ENCODE measurements at places on chromosomes 3 and 15.

GRCh38 chr3:166902374-166902773, 477.7 kb downstream of the ZBBX start:
- DNase-seq = no peak

DNA sequence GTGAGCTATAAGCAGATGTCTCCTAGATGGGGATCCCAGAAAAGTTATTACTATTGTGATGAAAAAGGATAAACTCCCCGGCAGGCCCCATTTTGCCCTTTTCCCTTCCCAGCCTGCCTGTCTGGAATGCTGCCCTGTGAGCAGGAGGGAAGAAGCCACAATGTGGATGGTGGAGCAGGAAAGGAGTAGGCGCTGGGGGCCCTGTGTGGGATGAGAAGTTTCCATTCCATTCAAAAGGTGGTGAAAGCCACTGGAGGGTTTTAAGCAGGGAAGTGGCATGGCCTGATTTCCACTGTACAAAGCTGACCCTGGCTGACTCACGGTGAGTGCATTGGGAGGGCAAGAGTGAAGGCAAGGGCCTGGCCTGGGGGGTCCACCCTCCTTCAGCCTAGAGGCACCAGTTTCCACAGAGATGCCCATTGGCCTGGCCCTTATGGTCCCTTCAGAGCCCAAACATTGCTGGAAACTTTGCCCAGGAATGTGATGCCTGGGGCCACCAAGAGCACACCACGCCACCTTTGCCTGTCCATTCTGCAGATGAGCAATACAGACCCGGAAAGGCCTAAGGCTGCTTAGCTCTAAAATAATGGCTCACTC, 206.9 kb downstream of the RPLP1 start:
- no peak for DNase-seq

DNA sequence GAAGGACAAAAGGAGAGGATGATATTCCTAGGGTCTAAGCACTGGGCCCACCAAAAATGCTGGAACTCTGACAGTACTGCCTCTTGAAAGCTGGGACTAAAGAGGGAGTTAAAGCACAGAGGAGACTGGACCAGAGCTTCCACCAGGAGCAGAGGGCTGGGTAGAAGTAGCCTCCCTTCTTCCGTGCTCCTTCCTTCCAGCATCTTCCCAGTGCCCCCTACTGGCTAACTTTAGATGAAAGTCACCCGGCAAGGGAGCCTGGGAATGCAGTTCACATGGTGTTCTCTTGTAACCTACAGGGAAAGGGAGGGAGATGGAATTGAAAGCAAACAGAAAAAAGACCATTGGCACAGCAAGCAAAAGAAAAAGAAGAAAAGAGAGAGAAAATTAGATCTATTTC, 106.1 kb upstream of the COL8A1 start:
- DNase-seq = no peak

GRCh38 chr3:1969281-1969680, 129.4 kb upstream of the CNTN4 start:
- no peak for DNase-seq

All from epithelial cell of proximal tubule (primary cell).